ENCODE measurements at places on chromosomes 3 and 15.

- no peak for DNase-seq
These were observed 3.2 kb downstream of the DVL3 start for GRCh38 chr3:184158404-184158803.

- DNase-seq, result peak; percentile 38
These were observed 957 bp downstream of the ADCY5 start for GRCh38 chr3:123447749-123448517.

DNA sequence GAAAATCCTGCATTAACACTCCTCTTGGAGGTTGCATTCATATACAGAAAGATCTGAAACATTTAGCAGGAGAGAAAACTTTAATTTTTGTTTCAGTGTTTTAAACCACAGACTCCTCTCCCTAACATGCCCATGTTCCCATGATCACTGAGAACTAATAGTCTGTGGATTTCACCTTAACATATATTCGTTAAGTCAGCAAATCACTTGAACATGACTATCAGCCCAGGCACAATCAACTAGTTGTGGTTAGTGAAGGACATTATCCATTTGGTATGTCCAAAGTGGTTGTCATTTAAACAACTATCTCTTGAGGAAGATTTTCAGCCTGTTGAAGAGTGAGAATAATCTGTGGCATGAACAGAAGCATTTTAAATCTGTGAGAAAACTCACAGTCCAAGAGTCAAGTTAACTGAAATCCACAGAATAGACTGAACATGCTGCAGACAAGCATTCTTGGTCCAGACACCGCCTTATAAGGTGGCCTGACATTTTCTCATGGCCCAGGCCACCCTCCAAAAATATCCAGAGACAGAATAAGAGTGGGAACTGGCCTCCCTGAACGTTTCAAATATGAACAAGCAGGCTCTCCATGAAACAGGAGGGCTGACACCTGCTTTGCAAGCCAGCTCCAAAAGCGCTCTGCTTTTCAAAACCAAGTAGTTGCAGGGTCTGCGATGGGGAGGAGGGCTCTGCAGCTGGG lies 39.9 kb upstream of the ADCY5 start:
- DNase-seq, result no peak

DNA sequence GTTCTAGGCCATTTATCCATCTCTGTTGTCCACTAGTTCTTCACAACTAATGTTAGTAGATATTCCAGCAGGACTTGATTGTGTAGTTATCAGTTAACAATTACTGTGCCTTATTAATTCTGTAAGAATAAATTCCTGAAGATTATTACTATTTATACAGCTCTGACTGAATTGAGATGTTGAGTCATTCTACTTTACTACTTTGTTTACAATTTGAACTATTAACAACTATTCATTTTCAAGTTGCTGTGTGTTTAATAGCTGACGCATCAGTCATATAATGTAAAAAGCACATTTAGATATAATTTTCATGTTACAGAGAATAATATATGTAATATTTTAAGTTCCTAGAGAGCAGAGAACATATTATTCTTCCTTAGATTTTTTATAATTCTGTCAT lies 21.1 kb downstream of the DZIP3 start:
- no peak for DNase-seq

- DNase-seq, result no peak
These were observed 21.0 kb upstream of the PLXNA1 start for GRCh38 chr3:126961791-126962461.

GRCh38 chr3:133469140-133469731 lies 69.4 kb downstream of the BFSP2 start:
- DNase-seq, result no peak

DNA sequence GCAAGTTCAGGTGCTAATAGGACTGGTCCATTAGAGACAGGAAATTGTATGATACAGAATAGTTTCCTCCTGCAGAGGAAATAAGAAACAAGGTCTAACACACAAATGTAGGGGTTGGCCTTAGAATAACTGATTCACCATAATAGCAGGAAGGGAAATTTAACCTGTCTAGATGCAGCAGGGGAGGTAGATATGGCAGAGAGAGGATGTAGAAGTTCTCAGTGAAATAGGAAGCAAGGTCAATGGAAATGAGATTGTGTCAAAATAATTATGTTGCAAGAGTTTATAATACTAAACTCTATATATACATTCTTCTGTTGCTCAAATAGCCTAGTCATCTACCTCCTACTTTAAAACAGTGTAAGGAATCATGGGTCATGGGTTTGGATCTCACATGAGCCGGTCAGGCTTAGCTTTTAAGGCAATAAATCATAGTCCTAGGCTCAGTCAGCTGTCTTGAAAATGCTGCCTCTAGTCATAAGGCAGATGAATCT lies 17.0 kb downstream of the BCL2A1 start:
- DNase-seq, result no peak

GRCh38 chr3:64903006-64903405 lies 215.2 kb upstream of the ADAMTS9 start:
- DNase-seq, result no peak

DNA sequence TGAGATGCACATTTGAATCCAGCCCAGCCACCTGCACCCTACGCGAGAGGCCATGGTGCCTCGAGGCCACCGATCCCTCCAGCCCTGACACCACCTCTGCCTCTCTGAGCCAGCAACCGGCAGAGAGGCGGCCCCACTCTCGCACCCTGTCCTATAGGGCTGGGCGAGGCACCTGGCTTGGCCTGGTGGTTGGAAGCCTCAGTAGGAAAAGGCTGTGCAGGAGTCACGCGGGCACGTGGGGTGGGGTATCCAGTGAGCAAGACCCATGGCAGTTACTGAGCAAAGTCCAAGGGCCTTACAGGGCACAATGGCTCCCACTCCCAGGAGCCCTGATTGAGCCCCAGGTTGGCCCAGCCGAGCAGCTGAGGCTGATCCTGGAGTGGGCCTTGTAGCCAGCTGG lies 12.4 kb upstream of the DUSP7 start:
- no peak for DNase-seq

GRCh38 chr15:36529296-36530011 lies 50.0 kb upstream of the CDIN1 start:
- no peak for DNase-seq

DNA sequence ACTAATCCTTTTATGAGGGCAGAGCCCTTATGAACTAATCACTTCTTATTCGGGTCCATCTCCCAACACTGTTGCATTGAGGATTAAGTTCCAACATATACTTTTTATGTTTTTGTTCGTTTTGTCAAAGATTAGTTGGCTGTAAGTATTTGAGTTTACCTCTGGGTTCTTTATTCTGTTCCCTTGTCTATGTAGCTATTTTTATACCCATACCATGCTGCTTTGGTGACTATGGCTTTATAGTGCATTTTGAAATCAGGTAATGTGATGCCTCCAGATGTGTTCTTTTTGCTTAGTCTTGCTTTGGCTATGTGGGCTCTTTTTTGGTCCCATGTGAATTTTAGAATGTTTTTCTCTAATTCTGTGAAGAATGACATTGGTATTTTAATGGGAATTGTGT lies 166.4 kb upstream of the KCNMB2 start:
- DNase-seq, result no peak

- DNase-seq, result no peak
These were observed 951.6 kb downstream of the DIPK2A start for GRCh38 chr3:144923046-144923775.

GRCh38 chr3:105347625-105348302 lies 18.9 kb upstream of the ALCAM start:
- no peak for DNase-seq

DNA sequence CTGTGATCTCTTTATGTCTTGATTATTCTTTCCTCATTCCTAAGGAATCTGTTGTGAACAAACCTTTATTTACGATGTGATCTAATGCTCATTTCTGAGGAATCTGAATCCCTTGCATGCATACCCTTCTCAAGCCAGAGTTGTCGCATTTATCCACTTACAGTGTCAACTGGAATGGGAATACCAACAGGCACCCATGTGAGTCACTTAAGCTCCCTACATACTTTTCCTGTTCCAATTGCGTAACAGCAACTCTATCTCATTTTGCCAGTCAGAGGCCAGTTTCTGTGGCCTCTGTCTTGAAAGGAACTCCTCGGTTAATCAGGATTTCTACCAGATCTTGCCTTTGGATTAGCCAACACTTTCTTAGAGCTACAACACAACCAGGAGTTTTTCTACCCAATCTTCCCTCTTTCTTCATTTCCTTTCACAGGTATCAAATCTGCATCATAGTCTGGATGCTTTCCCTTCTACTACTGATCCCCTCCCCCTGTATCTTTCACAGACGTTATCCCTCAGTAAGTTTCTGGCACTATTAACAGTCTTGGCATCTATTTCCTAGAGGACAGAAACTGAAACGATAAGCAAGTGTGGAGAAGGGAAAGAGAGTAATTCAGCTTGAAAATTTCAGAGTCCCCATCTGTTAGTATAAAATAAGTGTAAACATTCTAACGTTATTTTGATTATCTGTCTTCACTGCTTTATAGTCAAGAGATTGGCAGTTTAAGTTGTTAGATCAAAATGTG lies 66.8 kb upstream of the BCHE start:
- DNase-seq, result no peak

GRCh38 chr3:67447393-67447792 lies 207.0 kb downstream of the SUCLG2 start:
- DNase-seq, result no peak

- DNase-seq, result no peak
These were observed 43.7 kb downstream of the ZDHHC3 start for GRCh38 chr3:44932271-44932670.

DNA sequence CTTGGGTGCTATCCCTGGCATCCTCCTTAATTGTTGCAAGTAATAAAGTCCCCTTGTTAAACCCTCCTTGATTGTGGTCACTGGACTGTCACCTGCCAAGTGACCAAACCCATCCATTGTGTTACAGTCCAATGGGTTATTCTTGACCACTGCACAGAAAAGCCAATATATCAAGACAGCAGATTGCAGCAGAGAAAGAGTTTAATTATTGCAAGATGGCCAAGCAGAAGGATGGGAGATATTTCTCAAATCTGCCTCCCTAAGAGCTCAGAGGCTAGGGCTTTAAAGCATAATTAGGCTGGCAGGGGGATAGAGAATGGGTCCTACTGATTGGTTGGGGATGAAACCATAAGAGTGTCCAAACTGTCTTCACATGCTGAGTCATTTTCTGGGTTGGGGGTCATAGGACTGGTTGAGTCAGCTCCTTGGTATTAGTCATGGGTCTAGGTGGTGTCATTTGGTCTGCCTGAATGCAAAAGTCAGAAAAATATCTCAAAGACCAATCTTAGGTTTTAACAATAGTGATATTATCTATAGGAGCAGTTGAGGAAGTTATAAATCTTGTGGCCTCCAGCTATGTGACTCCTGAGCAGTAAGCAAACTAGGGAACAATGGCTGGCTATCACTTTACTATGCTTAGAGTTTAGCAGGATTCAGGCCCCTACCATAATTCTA lies 19.1 kb upstream of the XYLB start:
- DNase-seq, result no peak

GRCh38 chr3:125602752-125603649 lies 7.7 kb upstream of the OSBPL11 start:
- DNase-seq, result no peak

GRCh38 chr3:55906896-55907295 lies 419.8 kb upstream of the WNT5A start:
- DNase-seq, result no peak

GRCh38 chr3:111103807-111104206 lies 32.2 kb downstream of the NECTIN3 start:
- DNase-seq, result no peak

- no peak for DNase-seq
These were observed 736 bp downstream of the ARHGEF26 start for GRCh38 chr3:154121701-154122551.

DNA sequence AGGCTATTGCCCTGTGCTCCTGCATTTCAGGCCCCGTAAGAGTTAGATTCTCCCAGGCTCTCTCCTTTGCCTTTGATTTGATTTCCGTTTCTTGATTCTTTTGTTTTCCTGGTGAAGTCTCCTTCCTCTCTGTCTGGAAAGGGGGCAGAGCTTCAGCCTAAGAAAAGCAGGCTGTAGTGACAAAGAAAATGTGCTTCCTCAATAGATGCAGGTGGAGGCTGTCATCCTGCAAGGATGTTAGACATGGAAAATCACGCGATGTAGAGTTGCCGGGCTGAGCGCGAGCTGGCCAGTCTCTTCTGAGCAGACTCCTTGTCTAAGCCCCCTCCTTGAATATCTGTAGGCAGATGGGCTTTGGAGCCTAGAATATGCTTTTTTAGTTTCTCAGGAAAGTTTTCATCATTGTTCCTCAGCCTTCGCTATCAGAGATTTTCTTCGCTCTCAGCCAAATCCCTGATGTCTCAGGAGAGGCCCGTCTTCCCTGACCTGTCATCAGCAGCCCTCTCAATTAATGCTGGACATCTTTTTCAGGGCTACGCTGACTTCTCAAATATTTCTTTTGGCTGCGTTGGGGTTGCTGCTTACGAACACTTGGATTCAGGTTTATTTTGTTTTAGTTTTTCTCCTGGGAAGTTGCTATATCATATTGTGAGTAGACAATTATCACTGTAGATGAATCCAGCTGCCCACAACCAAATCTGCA lies 163.6 kb downstream of the ITPR1 start:
- DNase-seq, result no peak

DNA sequence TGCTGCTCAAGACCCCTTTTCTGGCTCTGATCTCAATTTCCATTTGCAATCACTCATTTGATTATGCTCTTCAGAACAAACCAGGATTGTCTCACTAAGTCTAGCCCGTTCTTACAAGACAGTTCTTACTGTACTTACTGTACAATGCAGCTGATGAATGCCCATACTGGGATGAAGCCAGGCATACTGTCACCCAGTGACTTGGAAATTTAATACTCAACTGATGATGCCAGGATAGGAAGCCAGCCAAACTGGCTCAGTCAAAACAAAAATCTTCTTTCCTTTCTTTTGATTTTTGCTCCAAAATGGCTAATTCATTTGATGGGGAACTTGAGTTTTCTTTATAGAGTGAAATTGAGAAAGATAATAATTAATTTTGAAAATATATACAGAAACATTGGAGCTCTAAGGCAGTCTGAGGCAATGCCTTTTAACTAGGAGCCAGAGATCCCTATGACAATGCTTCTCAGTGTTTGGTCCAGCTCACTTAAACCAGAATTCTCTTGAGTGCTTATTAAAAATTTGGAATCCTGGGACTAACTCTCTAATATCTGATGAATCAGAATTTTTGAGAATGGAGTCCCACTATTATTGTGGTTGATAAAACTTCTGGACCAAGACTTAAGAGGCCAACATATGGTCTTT lies 265.6 kb upstream of the THBS1 start:
- no peak for DNase-seq

DNA sequence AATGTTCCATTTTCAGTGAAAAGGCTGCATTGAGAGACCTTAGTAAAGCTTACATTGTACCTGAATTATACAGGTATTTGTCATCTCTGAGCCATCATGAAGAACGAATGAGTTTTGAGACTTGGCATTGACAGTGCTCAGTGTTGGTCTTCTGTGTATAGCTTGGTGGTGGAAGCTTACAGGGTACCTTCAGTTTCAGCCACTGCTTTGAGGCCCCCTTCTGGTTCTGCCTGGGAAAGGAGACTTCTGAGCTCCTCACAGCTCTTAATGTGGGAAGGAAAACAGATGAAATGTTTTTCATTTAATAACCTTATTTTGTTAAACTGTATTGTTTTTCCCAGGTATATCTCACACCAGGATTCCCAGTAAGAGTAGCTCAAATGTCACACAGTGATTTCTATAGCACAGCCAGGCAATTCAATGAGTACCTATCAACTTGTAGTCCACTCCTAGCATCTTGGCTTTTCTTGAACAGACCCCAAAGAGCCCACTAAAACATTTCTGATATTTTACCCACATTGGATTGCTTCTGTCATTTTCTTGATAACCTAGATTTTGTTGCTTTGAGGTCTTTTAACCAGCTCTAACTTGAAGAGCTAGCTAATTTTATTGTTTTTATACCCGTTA lies 5.6 kb downstream of the SERPINI1 start:
- DNase-seq, result peak; percentile 39

Data from CD4-positive, alpha-beta T cell treated with Interleukin-10 for 1 hour (primary cell).